ENCODE measurements at places on chromosomes 11 and 22.

DNA sequence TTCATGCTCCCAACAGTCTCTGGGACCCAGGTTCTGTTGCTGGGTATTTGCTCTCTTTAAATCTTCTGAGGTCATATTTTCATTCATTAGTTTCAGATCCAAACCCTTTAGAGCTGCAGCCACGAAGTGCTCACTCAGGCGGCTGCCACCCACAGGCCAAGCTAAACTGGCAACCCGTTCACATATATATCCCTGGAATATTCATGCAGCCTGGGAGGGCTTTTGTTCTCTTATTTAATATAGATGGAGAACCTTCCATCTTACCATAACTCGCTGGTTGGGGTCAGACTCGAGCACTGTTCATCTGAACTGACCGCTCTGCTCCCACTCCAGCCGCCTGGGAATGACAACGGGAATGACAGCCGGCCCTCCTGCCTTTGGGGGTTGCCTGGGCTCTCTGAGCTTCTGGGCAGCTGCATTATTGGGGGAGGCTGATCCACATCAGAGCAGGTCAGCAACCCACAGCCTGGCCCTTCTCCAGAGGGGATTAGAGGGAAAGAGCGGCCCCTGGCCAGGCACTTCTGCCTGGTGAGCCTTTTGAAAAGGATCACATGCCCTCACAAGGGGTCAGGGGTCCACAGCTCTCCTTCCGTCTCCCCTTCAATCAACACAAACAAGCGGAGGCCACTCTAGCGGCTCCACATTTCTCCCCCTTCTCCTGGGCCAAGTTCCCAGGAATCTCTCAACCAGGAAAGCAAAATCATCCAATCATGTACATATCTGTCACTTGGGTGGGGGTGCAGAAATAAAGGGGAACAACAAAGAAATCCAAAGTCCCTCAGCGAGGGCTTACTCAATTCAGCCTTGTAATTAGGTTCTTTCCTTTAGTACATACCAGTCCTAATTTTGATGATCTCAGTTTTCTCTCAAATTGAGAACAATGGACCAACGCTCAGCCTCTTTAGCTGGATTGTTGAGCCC lies 11.8 kb downstream of the TMEM184B start:
- no peak for DNase-seq

GRCh38 chr11:57323855-57324153 lies 948 bp downstream of the TNKS1BP1 start:
- DNase-seq, result no peak

- DNase-seq, result no peak
Measured at GRCh38 chr11:75330291-75330690, 21.2 kb downstream of the ARRB1 start.

DNA sequence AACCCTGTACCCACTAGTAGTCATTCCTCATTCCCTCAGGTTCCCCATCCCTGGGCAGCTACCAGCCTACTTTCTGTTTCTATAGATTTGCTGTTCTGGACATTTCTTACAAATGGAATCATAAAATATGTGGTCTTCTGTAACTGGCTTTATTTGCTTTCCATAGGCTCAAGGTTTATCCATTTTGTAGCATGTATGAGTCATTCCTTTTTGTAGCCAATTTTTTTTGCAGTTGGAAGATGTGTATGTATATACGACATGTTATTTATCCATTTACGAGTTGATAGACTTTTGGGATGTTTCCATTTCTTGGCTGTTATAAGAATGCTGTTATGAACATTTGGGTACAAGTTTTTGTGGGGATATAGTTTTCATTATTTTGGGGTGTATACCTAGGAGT lies 130.6 kb downstream of the WNT11 start:
- DNase-seq, result no peak

DNA sequence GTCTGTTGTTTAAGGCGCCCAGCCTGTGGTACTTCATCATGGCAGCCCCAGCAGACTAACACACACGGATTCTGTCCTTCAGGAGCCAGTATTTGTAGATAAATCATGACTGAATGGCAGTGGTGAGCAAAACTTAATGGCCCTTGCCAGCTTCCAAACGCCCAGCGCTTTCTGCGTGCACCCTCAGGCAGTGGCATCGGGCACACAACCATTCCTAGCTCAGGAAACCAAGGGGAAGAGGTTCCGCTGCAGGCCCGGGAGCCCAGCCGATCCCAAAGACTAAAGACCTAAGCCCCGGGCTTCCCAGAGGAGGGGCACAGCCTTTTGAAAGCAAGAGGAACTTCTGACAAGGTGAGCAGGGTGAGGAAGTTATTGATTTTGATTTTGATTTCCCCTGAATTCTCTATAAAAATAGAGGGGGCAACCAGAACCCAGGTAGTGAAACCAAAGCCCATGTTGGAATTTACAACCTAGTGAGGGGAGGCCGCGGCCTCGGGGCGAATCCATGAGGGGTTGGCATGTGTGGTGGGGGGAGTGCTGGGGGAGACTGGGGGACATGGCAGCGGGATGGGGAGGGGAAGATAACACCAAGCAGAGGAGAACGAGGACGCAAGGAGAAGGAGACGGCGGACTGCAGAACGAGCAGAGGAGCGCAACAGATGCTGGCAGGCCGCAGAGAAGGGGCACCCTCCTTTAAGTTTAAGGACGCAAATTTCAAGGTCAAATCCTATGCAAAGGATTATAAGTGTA lies 79.9 kb upstream of the SEPTIN5 start:
- DNase-seq, result no peak

- DNase-seq, result no peak
Measured at GRCh38 chr22:48603621-48604320, 1223.9 kb downstream of the BRD1 start.

GRCh38 chr11:89463266-89463780 lies 27.9 kb downstream of the NOX4 start:
- no peak for DNase-seq

DNA sequence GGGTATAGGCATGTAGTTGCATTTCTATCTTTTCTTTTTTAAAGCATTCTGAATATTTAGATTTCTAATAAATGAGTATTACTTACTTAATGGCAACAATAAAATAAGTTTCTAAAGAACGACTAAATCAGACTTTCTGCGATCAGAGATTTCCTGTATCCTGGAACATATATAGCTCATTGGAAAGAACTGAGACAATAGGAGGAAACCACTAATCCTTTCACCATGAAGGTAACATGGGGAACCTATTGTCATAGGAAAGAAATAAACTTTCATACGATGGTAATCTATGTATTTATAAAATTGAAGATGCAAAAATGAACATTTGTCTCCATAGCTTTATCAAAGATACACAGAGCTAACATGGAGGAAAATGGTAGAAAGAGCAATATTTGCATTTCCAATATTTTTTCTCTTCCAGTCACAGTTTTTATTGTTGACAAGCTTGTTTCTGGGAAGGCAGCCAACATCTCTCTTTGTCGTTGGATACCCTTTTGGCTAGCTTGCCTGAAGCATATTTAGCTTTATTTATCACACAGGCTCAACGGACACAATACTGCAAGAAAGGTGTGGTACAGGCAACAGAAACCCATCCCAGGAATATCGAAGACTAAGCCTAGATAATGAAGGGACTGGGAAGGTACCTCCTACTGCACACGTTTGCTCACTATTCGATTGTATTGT lies 293.3 kb upstream of the MPPED2 start:
- no peak for DNase-seq

DNA sequence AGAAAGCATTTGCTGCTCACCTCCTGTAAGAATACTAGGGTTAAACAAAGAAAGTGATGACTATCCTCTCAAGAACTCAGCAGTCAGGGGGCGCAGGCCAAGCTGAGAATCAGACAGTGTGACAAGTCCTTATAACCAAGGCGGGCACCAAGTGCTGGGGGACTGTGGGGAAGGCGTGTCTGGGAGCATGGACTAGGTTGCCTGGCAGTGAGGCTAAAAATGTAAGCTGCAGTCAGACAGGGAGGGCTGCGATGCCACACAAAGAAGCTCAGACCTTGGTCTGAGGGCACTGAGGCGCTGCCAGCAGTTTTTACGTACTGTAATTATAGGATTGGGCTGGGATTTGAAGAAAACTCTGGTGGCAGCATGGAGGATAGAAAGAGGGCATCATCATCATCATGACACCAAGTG lies 73.7 kb downstream of the FLI1 start:
- DNase-seq, result no peak

- DNase-seq, result no peak
Measured at GRCh38 chr22:39415506-39415905, 15.9 kb downstream of the TAB1 start.
